DMS153 (cell line): ENCODE measurements at places on chromosomes 2 and 18.
A peak's percentile ranks its signal among the peaks of the same experiment; 100 is the strongest.

DNA sequence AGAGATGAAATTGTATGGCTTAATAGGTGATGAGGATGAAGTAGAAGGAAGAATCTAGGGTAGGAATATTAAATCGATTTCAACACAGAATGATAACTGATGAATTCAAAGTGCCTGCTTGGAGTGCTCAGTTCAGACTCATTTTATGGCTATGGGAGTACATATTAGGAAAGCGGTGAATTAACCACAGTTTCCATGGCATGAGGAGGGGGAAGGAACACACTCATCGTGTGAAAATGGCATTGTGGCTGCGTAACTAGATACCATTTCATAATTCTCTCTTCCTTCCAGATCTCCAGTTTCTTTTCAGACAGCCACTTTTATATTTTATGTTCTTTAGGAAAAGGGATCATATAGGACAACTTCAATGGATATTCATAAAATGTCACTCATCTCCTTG lies 232.3 kb upstream of the KCNJ3 start:
- DNase-seq: no peak

GRCh38 chr2:224938651-224939182 lies 103.6 kb downstream of the DOCK10 start:
- DNase-seq: no peak

GRCh38 chr2:205047273-205047839 lies 502.1 kb downstream of the PARD3B start:
- peak; percentile 38 for DNase-seq

GRCh38 chr2:38406597-38407110 lies 29.6 kb upstream of the ATL2 start:
- no peak for DNase-seq

GRCh38 chr2:118849226-118850167 lies 2.0 kb upstream of the EN1 start:
- no peak for DNase-seq

GRCh38 chr2:189131991-189132390 lies 47.6 kb downstream of the COL5A2 start:
- DNase-seq: no peak

DNA sequence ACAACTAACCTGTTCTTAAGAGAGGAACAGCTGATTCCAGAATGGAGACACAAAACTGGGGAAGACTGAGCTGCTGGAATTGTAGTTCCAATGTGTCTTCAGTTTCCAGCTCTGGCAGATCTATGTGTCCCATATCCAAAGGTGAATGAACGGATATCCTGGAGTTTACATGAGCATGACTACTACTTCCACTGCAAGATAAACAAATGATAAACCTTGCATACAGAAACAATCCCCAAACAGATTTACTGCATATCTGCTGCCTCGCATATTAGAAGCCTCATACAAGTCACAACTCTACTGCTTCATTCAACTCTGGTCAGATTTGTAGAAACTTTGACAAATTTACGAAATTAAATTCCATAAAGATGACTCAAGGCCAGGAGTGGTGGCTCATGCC lies 15.0 kb downstream of the RTTN start:
- DNase-seq: no peak

GRCh38 chr2:137228566-137228965 lies 463.2 kb downstream of the THSD7B start:
- no peak for DNase-seq

- DNase-seq: no peak
Observed at GRCh38 chr2:20582600-20583221, 68.2 kb downstream of the HS1BP3 start.

- DNase-seq: no peak
Observed at GRCh38 chr18:79778291-79778791, 19.4 kb upstream of the KCNG2 start.

- no peak for DNase-seq
Observed at GRCh38 chr2:203077451-203077850, 62.8 kb downstream of the NBEAL1 start.

DNA sequence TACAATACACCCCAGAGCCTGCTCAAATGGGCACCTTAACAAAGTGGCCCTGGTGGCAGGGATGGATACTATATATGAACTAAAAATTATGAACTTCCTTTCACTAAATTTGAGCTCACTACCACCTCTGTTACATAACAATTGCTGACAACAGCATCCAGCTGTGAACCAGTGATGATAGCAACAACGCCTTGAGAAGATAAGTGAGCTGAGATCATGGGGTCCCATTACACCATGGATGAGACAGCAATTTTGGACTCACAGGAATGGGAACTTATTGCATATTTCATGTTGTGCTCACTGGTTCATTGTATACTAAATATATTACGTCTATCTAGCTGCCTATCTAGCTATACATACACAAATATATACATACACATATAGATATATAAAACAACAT lies 16.9 kb upstream of the ALMS1 start:
- no peak for DNase-seq

- DNase-seq: no peak
Observed at GRCh38 chr2:12032975-12033374, 286.5 kb downstream of the LPIN1 start.

GRCh38 chr2:46954951-46955571 lies 39.5 kb upstream of the MCFD2 start:
- no peak for DNase-seq

- no peak for DNase-seq
Observed at GRCh38 chr2:233838726-233839446, 15.4 kb downstream of the HJURP start.

DNA sequence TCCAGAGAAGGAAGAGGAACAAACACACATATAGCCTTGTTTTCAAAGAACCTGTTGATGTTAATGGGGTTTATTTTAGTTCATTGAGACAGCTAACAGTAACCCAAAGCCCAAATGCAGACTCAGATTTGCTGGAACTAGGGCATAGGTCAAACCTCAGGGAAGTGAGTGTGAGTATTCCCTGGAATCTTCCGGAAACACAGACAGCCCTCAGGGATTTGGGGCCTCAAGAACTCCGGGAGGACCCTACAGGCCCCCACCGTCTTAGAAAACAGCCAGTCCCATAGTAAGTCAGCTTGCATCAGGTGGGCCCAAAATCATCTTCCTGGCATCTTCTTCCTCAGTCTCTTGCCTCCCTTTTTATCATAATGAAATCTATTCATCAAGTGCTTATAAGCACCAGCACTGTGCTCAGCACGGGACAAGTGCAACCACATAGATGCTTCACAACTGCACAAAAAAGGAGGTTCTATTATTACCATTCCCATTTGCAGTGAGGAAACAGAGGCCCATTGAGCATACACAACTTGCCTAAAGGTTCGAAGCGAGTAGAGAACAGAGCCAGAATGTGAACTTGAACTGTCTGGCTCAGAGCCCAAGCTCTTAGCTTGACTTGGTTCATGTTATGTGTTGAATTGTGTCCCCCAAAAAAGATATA lies 50.2 kb upstream of the BCL11A start:
- no peak for DNase-seq

- no peak for DNase-seq
Observed at GRCh38 chr2:46518861-46519260, 39.5 kb downstream of the TMEM247 start.

DNA sequence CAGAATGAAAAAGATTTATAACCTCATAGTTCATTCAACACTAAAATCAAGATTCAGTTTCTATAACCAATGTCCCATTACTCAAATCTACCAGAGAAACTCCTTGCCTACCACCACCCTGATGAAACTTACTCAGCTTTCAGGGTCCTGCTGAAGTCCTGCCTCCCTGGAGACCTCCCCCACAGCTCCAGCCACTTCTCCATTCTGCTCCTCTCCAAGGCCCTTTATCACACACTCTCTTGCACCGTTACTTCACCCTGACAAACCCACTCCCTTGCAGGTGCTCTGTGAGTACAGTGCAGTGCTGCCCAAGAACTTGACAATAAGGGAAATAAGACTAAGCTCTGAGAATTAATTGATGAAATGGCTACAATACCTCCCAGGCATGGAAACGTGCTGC lies 83.5 kb upstream of the CDCA7 start:
- DNase-seq: no peak

GRCh38 chr2:37875403-37875906 lies 49.6 kb upstream of the RMDN2 start:
- no peak for DNase-seq

DNA sequence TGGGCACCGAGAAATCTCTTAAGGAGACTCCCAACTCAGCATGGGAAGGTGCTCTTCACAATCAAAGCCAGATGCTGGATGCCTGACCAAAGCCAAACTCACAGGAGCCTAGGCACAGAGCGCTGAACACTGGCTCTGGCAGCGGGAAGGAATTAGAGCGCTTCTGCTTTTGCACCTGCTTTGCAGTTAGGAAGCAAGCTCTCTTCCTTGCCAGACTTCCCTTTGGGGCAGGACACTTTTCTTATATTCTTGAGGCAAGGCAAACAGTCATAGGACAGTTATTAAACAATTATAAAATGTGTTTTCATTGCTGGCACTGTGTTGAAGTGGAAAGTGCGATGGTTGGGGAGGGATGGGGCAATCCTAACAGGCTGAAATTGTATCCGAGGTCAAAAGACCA lies 79.6 kb upstream of the DNMT3A start:
- DNase-seq: no peak

DNA sequence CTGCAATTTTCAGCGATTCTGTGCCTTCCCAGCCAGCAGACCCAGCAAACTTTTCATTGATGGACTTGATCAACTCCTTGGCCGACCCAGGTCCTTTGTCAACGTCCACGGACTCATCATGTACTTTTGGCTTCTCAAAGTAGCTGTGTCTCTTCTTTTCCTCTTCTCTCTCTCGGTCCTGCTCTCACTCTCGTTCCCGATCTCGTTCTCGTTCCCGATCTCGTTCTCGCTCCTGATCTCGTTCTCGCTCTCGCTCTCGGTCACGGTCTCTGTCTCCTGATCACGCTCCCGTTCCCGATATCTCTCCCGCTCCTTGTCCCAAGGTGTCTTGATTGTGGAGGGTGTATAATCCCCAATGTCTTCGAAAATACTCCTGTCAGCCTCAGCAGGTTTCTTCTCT lies 219.5 kb upstream of the FANCL start:
- DNase-seq: no peak

DNA sequence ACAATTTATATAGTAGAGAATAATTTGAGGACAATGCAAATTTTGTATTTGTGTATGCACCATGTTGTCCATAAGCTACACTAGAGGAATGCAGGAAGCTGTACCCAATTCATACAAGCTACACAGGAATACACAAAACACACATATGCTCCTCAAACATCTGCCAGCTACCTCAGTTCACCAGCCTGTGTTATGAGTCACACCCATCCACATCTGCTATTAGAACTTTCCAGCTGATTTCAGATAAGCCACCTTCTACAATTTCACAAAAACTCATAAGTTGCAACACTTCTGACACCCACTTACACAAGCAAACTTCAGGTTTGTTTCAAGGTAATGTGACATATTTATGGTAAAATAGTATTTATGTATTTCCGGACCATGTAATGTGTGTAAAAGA lies 438.9 kb downstream of the SATB2 start:
- DNase-seq: no peak

- DNase-seq: no peak
Observed at GRCh38 chr2:10631405-10631804, 58.4 kb downstream of the NOL10 start.

DNA sequence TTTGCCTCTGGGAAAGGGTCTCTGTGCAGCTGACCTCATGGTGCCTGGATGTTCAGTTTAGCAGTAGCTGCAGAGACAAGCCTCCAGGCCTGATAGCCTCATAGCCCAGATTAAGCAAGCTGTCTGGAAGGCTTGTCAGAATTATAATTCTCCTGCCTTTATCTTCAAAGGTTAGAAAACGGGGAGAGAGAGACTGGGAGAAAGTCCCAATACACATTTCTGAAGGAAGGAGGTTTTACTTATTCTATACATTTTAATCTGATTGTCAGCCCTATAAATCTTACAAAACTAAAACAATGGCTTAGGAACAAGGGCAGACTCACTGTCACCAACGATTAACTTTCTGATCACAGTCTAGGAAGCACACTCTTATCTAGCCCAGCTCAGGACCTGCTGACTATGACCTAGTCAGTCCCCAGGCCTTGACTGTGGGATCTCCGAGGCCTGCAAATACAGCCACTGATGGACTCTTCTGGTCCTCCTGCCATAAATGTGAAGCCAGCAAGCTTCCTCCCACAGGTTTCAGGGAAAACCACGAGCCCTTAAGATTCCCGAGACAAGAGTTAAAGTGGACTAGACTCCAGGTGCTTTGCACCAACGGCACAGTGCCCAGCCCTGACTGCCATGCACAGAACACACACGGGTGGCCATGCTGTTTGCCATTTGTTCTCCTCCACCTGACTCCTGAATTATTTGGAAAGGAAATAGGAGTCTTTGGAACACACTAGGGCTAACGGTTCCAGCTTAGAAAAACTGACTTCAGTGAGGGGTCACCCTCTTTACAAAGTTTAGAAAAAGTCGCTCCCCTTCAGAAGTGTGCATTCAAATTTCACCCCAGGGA lies 111.4 kb upstream of the SMAD7 start:
- DNase-seq: no peak

- no peak for DNase-seq
Observed at GRCh38 chr2:176150584-176151441, 537 bp upstream of the HOXD4 start.

- no peak for DNase-seq
Observed at GRCh38 chr18:55998071-55998522, 410.1 kb upstream of the TCF4 start.

DNA sequence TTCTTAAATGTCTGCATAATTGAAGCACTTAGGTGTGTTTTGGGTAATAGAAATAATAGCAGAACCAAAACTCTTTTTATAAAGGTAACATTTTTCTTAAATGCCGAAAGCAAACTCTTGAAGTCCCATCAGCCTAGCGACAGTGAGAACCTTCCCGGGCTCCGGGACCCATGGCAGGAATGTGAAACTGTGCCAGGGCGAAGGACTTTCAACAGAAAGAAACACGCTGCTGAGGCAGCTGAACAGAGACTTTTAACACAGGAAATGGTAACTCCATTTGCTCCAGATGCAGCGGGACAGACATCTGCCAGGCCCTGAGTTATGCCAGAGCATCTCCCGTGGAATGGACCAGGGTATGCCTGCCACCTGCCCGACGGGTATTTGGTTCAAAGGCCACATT lies 34.3 kb downstream of the SALL3 start:
- no peak for DNase-seq

DNA sequence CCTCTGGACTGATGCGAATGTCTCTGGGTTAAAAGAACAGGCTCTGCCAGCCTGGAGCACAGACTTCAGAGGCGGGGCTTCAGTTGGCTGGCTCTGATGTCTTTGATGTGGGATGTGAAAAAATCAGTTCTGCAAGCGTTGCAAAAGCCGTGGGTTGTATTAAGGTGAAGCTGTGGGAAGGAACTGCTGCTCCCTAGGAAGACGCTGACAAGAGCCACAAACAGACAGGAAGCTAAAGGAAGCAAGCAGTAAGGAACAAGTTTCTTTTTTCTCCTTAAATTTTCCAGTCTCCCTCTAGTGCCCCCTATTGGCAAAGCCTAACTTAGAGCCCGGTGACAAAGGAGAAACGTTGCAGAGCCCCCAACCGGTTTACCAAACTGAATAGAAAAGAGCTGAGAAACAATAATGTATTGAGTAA lies 239.0 kb downstream of the CCDC178 start:
- DNase-seq: no peak

DNA sequence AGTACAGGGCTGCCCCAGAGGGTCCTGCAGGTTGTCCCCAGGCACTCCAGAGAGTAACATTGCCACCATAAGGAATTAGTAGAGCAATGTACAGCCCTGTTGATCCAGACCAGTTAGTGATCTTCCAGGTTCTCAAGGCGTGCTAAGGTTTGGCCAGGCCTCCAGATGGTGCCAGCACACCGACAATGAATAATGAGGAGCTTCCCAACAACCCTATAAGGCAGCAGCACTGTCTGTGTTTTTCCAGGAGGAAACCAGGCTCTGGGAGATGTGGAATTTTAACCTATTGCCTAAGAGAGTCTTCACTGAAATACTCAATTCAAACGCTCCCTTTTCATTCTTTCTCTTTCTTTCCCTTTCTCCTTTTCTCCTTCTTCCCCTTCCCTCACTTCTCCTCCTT lies 122.1 kb downstream of the MGAT5 start:
- no peak for DNase-seq
